ENCODE measurements at places on chromosomes 5 and 9.

- DNase-seq: no peak
Measured at GRCh38 chr9:98429613-98430012, 174.2 kb upstream of the TBC1D2 start.

GRCh38 chr5:66722686-66723085 is 126.5 kb downstream of the MAST4 start:
- DNase-seq: no peak

DNA sequence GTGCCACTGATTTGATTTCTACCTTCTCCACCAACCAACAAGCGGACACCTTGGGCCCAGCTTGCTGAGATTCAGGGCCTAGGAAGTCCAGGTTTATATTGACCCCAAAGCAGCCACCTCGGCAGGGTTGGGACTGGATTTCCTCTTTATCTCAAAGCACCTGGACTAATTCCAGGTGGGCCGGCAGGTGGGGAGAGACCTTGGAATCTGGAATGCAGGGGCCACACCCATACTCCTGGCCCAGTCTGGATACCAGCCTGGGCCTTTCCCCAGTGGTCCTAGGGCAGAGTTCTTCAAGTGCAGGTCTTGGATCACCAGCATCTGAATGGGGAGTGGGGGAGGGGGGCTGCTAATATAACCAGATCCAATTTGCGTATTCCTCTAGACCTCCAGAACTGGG is 93.1 kb downstream of the PCDH1 start:
- DNase-seq: no peak

- no peak for DNase-seq
Measured at GRCh38 chr9:28249424-28249823, 676.1 kb upstream of the C9orf72 start.

DNA sequence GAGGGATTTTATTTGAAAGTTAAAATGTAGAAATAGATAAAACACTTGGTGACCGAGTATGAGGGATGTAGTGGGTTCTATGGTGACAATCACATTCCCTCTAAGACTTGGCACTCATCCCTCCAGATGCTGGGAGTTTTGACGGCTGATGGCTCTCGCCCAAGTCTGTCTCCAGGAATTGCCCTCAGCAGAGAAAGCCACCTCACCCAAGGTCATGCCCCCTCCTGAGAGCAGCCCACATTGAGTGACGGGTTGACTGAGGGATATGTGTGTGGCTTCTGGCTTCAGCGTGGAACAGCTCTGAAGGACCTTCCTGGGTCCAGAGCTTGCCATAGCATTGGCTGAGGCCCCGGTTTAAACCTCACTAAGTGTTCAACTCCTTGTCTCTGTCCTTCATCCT is 19.4 kb downstream of the CAVIN4 start:
- DNase-seq: no peak

DNA sequence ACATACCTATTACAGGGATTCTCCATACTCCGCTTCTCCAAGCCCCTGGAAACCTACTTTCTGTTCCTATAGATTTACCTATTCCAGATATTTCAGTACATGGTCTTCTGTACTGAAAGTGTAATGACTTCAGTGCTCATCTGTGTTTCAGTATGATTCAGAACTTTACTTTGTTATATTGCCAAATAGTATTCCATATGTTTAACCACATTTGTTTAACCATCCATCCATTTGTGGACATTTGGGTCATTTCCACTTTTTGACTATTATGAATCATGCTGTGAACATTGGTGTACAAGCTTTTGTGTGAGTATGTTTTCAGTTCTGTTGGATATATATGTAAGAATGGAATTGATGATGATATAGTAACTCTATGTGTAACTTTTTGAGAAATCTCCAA is 188.9 kb downstream of the PDZD2 start:
- DNase-seq: no peak

GRCh38 chr5:138722544-138723177 is 30.6 kb upstream of the CTNNA1 start:
- peak; percentile 15 for DNase-seq
